Chondrocyte (in vitro differentiated cells): ENCODE measurements at places on chromosomes 16 and 17. TPM values are rescaled to one million over a fixed set of nuclear protein-coding genes. Genes with fewer than 3 reads are reported as not detected.

- DNase-seq = no peak
These were observed 5.8 kb downstream of the PDK2 start for GRCh38 chr17:50100921-50101345.

DNA sequence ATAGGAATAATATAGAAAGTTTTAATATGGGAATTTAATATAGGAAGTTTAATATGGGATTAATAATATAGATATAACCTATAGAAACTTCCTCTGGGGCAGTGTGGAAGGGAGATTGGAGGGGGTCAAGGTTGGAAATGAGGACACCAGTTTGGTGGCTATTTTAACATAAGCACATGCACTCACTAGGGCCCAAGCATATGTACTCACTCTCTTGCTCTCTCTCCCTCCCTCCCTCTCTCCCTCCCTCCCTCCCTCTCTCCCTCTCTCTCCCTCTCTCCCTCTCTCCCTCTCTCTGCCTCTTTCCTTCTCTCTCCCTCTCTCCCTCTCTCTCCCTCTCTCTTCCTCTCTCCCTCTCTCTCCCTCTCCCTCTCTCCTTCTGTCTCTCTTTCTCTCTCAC lies 528.1 kb downstream of the NPIPA7 start:
- DNase-seq = no peak

Gene RNF151
- total RNA-seq = not detected in 3 replicates

Gene KRT36
- not detected in 3 replicates for total RNA-seq

- DNase-seq = no peak
These were observed 22.1 kb downstream of the PIEZO1 start for GRCh38 chr16:88762941-88763340.

Gene SRCAP
- total RNA-seq = 49.2 to 63.9 TPM (median 52.5 TPM) in 3 replicates

Gene AP2B1
- 182 to 197 TPM (median 187 TPM) in 3 replicates for total RNA-seq

- DNase-seq = no peak
These were observed 131.6 kb downstream of the DYNLRB2 start for GRCh38 chr16:80672379-80672778.
